Ammon's horn (tissue), 1 donor: ENCODE measurements at places on chromosomes 2 and 18.
A peak's percentile ranks its signal among the peaks of the same experiment; 100 is the strongest.

GRCh38 chr2:203814661-203815540 is 52.7 kb upstream of the CTLA4 start:
- DNase-seq, result peak; percentile 82

DNA sequence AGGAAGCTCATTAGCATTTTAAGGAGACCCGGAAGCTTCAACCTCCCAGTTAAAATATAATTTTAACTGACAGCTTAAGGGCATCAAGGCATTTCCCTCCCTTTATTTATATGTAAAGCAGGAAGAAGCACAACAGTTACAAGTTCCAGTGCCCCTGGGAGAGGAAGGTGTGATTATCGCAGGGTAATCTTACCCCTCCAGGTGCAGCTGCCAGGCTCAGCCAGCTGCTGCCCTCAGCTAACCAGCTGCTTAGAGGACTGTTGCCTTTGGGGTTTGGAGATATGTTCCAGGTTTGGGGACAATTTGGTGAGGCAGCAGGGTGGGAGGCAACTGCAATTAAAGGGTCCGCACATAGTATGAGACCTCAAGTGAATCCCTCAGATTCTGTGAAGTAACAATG is 55.3 kb upstream of the SETBP1 start:
- DNase-seq, result no peak

- DNase-seq, result no peak
These were observed 271.8 kb downstream of the GLI2 start for GRCh38 chr2:121007490-121007853.

DNA sequence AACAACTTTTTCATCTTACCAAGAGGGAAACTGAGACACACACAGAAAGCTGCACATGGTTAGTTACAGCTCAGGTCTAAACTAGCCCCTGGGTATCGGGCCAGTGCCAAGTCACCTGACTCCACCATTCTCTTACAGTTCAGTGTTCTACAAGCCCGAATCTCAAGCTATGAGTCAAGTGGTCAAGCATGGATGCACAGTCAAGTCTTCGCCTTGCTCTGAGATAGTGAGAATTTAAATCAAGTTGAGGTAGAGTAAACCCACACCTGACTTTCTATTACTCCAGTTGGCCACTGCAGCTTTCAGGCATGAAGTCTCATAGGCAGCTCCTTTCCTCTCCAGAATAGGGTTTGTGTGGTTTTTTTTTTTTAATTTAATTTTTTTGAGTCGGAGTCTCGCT is 34.5 kb upstream of the ARL5A start:
- DNase-seq, result no peak

GRCh38 chr2:31674446-31674845 is 93.7 kb upstream of the SRD5A2 start:
- DNase-seq, result no peak

DNA sequence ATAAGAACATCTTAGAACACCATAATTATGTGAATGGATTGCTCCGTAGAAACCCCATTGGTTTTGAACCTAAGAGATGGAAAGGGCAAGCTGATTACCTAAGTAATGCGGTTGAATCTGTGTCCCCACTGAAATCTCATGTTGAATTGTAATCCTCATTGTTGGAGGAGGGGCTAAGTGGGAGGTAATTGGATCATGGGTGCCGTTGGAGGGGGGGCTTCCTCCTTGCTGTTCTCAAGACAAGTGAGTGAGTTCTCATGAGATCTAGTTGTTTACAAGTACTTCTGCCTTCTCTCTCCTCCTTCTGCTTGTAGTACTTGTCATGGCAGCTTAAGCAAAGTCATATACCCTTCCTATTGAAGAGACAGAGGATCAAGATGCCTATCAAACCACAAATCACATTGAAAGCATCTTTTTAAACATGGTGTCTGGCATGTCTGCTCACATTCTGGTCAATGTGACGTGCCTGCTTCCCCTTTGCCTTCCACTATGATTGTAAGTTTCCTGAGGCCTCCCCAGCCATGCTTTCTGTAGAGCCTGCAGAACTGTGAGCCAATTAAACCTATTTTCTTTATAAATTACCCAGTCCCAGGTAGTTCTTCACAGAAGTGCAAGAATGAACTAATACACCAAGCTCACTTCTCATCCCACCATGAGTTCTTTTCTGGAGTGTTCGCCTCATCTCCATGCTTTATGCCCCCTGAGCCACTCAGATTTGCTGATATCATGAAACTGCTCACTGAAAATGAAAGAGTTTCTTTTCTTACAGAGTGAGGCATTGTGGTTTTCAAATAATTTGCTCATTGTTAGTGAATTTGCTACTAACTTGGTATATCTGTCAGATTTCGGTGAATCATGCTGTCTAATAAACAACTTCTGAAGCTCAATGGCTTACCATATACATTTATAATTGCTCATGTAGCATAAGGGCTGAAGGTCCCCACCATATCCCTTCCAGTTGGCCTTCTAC is 23.6 kb downstream of the KCNE4 start:
- no peak for DNase-seq

- no peak for DNase-seq
These were observed 12.9 kb upstream of the NABP1 start for GRCh38 chr2:191664823-191665677.

GRCh38 chr2:8371653-8372052 is 310.2 kb upstream of the ID2 start:
- DNase-seq, result no peak

DNA sequence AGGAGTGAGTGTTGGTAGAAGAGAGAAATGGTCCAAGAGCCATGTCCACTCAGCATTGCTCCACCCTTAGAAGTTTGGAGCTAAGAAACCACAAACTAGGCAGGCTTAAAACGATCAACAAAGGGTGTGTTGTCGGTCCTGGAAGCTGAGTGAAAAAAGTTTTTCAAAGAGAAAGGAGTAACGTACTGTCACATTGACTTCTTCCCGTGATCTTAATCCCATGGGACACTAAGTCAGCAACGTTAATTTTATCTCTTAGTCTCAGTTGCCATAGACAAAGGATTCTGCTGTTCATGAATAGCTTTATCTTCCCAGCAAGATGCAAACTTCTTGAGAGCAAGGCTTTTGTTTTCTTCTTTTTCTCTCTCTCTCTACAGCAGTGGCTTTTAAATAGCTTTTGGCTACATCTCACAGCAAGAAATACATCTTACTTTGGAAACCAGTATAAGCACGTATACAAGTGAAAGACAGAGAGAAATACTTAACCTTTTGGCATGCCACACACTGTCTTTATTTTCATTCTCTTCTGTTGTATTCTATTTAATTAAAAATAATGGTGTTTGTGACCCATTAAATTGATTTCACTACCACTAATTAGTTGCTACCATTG is 377.4 kb downstream of the TGIF1 start:
- no peak for DNase-seq

- DNase-seq, result no peak
These were observed 23.5 kb downstream of the ITSN2 start for GRCh38 chr2:24336811-24337210.

GRCh38 chr18:13269013-13269280 is 50.4 kb downstream of the LDLRAD4 start:
- DNase-seq, result no peak

- DNase-seq, result no peak
These were observed 55.4 kb downstream of the MALT1 start for GRCh38 chr18:58726671-58727070.

GRCh38 chr2:123540291-123540690 is 484.8 kb upstream of the CNTNAP5 start:
- DNase-seq, result no peak

DNA sequence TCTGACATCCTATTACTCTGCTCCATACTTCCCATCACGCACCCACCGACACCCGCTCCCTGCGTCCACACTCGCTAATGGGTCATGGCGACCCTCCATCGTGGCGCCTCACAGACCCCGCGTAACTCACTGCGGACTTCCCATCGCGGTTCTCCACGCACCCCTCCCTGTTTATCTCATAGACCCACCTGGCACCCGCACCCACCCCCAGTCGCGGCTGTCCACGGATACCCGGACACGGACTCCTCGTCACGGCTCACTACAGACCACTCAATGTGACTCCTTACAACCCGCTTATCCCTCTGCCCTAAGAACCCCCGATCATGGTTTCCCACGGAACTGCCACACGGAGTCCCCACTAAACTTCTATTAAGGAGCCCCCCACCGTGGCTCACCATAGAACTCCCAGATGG is 458 bp downstream of the CXXC1 start:
- no peak for DNase-seq

DNA sequence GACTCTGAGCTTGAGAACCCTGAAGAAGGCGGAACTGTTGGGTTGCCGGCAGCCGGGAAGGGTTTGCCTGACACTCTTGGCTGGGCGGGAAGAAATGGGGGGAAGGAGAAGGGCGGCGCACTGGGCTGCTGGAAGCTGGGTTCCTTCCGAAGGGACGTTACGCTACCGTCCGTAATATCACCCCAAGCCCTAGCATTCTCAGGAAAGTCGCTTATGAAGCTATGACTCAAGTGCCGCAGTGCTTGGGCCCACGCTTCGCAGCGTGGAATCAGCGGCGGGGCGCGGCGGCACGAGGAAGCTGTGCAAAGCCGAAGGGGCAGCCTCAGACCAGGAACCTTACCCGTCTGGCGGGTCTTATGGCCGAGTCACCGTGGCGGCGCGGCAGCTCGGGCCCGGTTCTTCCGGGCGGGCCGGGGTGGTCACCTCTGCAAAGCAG is 50.2 kb upstream of the SIGLEC15 start:
- peak; percentile 59 for DNase-seq

DNA sequence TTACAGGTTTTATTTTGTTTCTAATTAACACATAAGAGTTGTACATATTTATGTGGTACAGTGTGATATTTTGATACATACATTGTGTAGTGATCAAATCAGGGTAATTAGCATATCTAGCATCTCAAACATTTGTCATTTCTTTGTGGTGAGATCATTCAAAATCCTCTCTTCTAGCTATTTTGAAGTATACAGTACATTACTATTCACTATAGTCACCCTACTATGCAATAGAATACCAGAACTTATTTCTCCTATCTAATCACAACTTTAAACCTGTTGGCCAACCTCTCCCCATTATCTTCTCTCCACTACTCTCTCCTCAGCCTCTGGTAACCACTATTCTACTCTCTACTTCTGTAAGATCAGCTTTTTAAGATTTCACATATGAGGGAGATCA is 325.8 kb downstream of the CYP26B1 start:
- DNase-seq, result no peak

DNA sequence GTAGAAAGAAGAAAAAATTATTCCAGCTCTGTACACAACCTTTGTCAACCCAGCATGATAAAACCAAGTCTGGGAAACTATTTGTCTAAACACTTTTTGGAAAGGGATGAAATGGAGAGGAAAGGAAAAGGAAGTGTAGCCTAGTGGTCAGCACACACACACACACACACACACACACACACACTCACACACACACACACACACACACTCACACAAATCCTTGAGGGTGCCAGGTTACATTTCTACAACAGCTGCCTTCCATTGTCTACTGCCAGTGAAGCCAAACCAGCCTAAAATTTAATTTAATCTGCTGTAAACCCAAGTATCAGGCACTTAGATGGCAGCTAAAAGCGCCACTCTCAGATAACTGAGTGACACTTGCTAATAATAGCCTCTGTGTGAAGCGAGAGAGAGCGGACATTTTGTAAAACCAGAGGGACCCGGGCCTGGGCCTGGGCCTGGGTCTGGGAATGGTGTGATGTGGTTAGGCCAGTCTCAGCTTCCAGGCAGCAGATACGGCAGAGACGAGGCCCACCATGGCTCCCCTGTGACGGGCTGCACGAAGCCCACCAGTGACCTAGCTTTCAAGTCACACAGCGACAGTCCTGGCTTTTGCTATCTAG is 32.4 kb downstream of the BCL11A start:
- DNase-seq, result no peak

GRCh38 chr18:1052301-1052700 is 147.6 kb downstream of the ADCYAP1 start:
- no peak for DNase-seq

GRCh38 chr2:228658998-228659397 is 477.5 kb upstream of the SPHKAP start:
- no peak for DNase-seq

- no peak for DNase-seq
These were observed 229.1 kb upstream of the RASGRP3 start for GRCh38 chr2:33247365-33247764.

GRCh38 chr2:242058116-242058680 is 188.7 kb downstream of the RTP5 start:
- DNase-seq, result no peak

GRCh38 chr2:221145396-221145795 is 426.7 kb downstream of the EPHA4 start:
- no peak for DNase-seq

- peak; percentile 11 for DNase-seq
These were observed 96.0 kb downstream of the ACOXL start for GRCh38 chr2:110828330-110828729.

DNA sequence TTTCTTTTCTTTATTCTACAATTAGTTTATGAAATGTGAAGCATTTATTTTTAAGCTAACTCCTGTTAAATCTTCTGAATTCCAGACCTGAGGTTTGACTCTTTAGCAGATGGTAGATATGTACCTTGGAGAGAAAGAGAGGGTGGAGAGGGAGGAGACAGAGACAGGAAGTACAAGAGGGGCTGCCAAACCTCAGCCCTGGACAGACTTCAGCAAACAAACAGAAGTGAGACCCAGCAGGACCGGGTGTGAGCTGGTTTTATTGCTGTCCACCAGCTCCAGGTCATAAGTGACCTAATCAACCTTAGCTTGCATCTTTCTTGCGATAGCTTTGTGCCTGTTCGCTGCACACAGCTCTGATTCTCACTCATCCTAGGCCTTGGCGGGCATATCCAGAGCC is 168.6 kb downstream of the CNTNAP5 start:
- DNase-seq, result no peak

DNA sequence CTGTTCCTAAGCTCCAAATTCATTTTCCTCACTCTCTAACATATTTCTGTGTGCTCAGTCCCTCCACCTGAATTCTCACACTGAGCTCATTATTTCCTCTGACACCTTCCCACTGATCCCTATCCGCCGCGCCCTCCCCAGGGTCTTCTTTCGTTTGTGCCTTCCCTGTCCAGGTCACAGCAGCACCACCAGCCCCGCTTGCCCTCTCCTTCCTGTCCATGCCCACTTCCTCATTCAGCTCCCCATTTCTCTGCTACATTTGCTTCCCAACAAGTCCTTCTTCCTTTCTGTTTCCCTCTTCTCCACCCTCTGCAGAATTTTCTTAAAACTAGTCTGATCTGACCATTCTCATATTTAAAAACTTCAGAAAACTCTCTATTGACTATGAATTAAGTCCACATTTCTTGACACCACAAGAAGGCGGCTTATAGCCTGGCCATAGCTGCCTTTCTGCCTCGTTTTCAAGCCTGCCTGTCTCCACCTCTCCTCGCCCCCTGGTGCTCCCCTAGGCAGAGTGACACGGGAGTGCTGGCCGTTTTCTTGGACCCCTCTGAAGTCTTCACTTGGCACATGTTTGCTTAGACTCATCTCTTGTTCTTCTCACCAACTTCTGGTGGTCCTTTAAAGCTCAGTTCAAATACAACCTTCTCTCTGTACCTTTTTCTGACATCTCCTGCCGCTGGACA is 138.7 kb upstream of the BOD1L2 start:
- DNase-seq, result peak; percentile 17

GRCh38 chr2:226618875-226619605 is 180.6 kb downstream of the IRS1 start:
- DNase-seq, result no peak

GRCh38 chr2:176999301-176999700 is 213.3 kb upstream of the HNRNPA3 start:
- DNase-seq, result no peak

GRCh38 chr2:199772035-199772976 is 78.7 kb downstream of the FTCDNL1 start:
- no peak for DNase-seq

GRCh38 chr2:14781142-14781541 is 148.6 kb downstream of the LRATD1 start:
- no peak for DNase-seq
